Naive thymus-derived CD8-positive, alpha-beta T cell (primary cell): ENCODE measurements at places on chromosomes 12 and 14. TPM values are rescaled to one million over a fixed set of nuclear protein-coding genes. Genes with fewer than 3 reads are reported as not detected.

- no peaks in the 10 kb centered on the region for H3K4me1 ChIP-seq
- H3K36me3 ChIP-seq = peaks cover 4% of the 10 kb centered on the region
- H3K27ac ChIP-seq = no peak overlapping the region
- H3K4me3 ChIP-seq = no peak overlapping the region
- DNase-seq = no peak
These were observed 57.0 kb upstream of the DIO3 start for GRCh38 chr14:101504096-101504948.

DNA sequence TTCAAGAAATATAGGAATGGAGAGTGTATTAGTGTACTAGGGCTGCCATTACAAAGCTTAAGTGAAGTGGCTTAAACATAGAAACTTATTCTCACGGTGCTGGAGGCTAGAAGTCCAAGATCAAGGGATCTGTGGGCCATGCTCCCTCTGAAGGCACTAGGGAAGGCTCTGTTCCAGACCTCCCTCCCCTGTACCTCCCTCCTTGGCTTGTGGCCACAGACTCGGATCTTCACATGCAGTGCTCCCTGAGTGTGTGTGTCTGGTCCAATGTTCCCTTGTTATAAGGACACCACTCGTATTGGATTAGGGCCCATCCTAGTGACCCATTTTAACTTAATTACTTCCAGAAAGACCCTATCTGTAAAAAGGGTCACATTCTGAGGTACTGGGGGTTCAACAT lies 225.6 kb downstream of the VRK1 start:
- H3K27me3 ChIP-seq = peaks cover 13% of the 10 kb centered on the region
- peaks cover 2% of the 10 kb centered on the region for H3K36me3 ChIP-seq
- peaks cover 6% of the 10 kb centered on the region for H3K4me1 ChIP-seq
- no peak overlapping the region for H3K4me3 ChIP-seq

SLC8A3 gene
- not detected for total RNA-seq

LBHD2 gene
- total RNA-seq = not detected

- H3K4me3 ChIP-seq = no peak overlapping the region
- H3K4me1 ChIP-seq = no peaks in the 10 kb centered on the region
- no peaks in the 10 kb centered on the region for H3K36me3 ChIP-seq
- peaks cover 7% of the 10 kb centered on the region for H3K27me3 ChIP-seq
These were observed 143.4 kb upstream of the CDKN3 start for GRCh38 chr14:54253195-54253947.

RNASE7 gene
- total RNA-seq = not detected

- peaks cover 12% of the 10 kb centered on the region for H3K27me3 ChIP-seq
- H3K4me3 ChIP-seq = no peak overlapping the region
- peaks cover 17% of the 10 kb centered on the region for H3K4me1 ChIP-seq
- no peak for DNase-seq
- no peaks in the 10 kb centered on the region for H3K36me3 ChIP-seq
These were observed 35.4 kb upstream of the DIO3 start for GRCh38 chr14:101525640-101526527.

DNA sequence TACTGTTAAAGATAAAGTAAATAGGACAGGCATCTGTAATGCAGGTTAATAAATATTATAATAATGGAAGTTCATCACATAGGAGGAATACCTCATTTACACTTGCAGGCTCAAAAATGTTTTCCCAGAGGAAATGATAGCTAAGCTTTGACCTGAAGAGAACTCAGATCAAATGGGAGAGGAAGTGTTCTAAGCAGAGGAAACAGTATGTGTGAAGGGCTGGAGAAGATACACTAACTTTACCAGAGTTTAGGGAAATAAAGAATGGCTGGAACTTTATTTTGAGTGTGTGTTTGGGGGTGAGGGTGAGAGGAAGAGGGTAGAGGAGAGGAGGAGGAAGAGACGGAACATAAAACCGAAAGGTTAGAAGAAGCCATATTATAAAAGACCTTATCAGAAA lies 34.0 kb upstream of the AP4S1 start:
- DNase-seq = no peak
- H3K36me3 ChIP-seq = peaks cover under 1% of the 10 kb centered on the region
- H3K4me1 ChIP-seq = peaks cover 62% of the 10 kb centered on the region
- no peaks in the 10 kb centered on the region for H3K27me3 ChIP-seq
- no peak overlapping the region for H3K27ac ChIP-seq

- no peak overlapping the region for H3K4me3 ChIP-seq
- no peak for DNase-seq
- H3K4me1 ChIP-seq = no peaks in the 10 kb centered on the region
- H3K36me3 ChIP-seq = no peaks in the 10 kb centered on the region
These were observed 234.3 kb downstream of the DACT1 start for GRCh38 chr14:58872061-58872460.

EFS gene
- total RNA-seq = not detected

GRCh38 chr14:21268617-21269251 lies 508 bp downstream of the HNRNPC start:
- no peak for DNase-seq
- H3K27me3 ChIP-seq = peaks cover 3% of the 10 kb centered on the region
- H3K4me1 ChIP-seq = peaks cover 47% of the 10 kb centered on the region
